ENCODE measurements at places on chromosomes 2 and 18.

GRCh38 chr2:9287400-9288045, 80.9 kb downstream of the ASAP2 start:
- peak; percentile 91 for DNase-seq

GRCh38 chr2:116467243-116467642, 1347.2 kb upstream of the DDX18 start:
- DNase-seq: no peak

- no peak for DNase-seq
Observed at GRCh38 chr2:15968280-15969178, 28.2 kb downstream of the MYCN start.

- no peak for DNase-seq
Observed at GRCh38 chr18:6052449-6052913, 157.2 kb upstream of the TMEM200C start.

DNA sequence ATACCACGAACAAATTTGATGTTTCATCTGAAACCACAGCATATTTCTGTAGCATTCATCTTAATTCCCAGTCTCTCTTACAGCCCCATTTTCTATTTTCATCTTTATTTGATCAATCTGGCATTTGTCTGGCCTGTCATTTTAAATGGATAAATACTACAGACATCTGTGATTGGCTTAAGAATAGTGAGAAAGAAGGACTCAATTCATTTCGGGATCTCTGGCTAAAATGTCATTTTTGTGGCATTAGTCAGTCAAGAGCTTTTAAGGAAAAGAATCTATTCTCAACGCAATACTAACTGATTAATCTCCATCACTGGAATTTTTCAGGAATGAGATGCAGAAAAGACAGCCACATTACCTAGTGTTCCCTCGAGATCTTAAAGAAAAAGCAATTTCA, 585.9 kb downstream of the IRS1 start:
- peak; percentile 21 for DNase-seq

GRCh38 chr2:219637842-219638185, 10.4 kb downstream of the SLC4A3 start:
- no peak for DNase-seq

DNA sequence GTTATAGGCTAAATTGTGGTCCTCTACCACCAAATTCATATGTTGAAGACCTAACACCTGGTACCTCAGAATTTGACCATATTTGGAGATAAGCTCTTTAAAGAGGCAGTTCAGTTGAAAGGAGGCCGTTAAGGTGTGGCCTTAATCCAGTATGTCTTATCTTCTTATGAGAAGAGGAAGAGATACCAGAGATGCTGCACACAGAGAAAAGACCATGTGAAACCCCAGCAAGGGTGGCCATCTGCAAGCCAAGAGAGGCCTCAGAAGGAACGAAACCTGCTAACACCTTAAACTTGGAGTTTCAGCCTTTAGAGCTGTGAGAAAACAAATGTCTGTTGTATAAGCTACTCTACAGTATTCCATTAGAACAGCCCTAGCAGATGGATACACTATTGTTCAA, 528.1 kb upstream of the DCC start:
- DNase-seq: no peak

DNA sequence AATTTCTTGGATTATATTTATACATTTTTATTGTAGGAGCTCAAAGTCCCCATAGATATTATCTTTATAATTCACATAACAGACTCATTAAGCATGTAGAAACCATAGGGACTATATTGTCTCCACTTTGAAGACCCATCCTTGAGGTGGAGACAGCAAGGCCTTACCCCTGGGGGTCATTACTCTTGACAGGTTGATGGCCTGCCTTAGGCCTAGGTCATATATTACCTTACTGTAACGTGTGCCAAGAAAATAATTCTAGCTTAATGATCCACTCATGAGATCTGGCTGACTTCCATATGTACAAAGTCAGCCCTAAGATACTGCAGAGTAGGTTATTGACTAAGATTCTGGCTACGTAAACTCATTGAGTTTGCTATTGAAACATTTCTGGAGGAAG, 65.4 kb upstream of the GLS start:
- no peak for DNase-seq

GRCh38 chr2:203972066-203972465, 35.5 kb downstream of the ICOS start:
- DNase-seq: no peak

- no peak for DNase-seq
Observed at GRCh38 chr18:78627551-78628346, 351.9 kb upstream of the SALL3 start.

DNA sequence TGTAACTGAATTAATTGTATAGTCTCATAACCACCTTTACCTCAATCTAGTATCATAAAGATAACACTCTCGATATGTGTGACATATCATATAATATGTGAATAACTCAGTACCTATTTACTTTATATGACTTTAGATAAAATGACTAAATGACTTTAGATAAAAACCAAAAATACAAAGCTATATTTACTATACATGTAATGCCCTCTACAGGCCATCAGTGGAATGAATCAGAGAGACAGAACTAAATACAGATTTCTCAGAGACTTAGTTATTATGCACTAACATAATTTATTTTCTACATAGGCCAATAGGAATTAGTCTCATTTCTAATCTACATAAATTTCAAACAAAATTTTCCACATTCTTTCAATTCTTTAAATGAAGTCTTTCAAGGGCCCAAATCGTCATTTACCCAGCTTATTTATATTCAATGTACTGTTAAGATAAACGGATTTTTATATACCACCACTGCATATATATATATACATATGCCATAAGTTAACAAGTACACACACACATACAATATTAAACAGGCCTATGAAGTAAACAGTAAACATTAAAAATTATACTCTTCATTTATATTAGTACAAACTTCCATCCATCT, 219.9 kb downstream of the EXOC6B start:
- no peak for DNase-seq

DNA sequence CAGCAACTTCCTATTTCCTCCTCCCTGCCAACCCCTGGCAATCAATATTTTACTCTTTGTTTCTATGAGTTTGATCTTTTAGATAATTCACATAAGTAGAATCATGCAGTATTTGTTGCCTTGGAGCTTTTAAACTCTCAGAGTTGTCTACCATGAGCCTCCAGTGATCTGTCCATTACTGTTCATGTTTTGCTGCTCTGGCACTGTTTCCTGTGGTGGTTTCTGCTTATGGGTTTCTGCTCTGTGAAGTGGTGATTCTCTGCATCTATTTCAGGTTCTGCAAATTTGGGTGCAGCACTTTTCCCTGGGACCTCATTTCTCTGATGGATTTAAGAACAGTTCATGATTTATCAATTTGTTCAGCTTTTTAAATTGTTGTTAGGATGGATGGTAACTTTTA, 908.1 kb upstream of the FANCL start:
- no peak for DNase-seq

DNA sequence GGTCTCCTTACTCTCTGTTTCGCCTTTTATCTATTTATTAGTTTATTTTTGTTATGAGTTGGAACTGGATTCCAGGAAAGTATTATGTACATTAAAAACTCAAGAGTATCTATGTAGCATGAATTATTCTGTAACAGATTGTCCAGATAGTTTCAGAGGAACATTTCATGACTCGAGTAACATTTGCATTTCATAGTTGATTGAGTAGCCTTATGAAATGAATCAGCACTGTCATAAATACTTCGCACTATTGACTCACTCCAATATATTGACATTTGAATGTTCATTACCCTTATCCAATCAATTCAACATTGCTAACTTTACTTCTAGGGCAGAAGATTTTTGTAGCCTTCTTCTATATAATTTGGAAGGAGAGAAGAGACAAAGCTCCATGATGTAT, 11.3 kb upstream of the VRK2 start:
- no peak for DNase-seq

GRCh38 chr18:75783566-75784281, 356.2 kb upstream of the SMIM21 start:
- DNase-seq: no peak

GRCh38 chr2:73685764-73686438, 43.7 kb upstream of the NAT8 start:
- no peak for DNase-seq

DNA sequence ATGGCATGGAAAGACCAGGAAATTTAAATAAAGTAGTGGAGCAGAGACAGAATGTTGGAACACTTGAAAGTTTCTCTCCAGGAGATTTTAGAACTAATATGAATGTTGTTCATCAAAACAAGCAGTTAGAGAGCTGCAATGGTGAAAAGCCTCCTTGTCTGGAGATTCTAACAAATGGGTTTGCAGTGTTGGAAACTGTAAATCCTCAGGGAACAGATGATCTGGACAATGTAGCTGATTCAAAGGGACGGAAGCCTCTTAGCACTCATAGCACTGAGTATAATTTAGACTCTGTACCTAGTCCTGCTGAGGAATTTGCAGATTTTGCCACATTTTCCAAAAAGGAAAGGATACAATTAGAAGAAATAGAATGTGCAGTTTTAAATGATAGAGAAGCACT, 27.7 kb downstream of the AFTPH start:
- no peak for DNase-seq

Measured in HFF-Myc (cell line).